Cerebellar nuclear complex (tissue), 1 donor: ENCODE measurements at places on chromosomes 16 and 17.

DNA sequence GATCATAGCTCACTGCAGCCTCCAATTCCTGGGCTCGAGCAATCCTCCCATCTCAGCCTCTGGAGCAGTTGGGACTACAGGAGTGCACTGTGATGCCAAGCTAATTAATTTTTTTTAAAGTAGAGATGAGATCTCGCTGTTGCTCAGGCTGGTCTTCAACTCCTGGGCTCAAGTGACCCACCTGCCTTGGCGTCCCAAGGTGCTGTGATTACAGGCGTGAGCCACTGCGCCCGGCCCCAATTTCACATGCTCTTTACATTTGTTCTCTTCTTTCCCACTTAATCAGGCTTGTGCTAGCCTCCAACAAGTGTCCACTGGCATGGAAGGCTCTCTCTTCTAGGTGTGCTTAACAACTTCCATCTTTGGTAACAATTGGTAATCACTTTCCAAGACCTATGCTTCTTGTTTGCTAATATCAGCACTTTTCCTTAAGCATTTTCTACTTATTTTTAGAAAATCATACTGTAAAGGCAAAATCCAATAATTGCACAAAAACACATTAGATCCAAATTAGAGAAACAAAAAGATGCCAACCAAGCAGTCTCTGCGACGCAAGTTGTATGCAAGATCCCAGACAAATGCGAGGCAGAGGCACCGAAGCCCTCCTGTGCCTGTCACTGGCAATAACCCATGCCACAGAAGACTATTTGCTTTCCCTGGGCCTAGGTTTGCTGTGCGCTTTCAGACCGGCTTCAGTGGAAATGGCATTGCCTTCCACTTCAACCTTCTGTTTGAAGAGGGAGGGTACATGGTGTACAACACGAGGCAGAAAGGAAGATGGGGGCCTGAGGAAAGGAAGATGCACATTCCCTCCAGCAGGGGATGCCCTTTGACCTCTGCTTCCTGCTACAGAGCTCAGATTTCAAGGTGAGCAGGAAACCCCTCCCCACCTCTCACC lies 52.6 kb downstream of the NOS2 start:
- no peak for DNase-seq

GRCh38 chr17:82583720-82584234 lies 64.2 kb downstream of the FOXK2 start:
- DNase-seq, result no peak

DNA sequence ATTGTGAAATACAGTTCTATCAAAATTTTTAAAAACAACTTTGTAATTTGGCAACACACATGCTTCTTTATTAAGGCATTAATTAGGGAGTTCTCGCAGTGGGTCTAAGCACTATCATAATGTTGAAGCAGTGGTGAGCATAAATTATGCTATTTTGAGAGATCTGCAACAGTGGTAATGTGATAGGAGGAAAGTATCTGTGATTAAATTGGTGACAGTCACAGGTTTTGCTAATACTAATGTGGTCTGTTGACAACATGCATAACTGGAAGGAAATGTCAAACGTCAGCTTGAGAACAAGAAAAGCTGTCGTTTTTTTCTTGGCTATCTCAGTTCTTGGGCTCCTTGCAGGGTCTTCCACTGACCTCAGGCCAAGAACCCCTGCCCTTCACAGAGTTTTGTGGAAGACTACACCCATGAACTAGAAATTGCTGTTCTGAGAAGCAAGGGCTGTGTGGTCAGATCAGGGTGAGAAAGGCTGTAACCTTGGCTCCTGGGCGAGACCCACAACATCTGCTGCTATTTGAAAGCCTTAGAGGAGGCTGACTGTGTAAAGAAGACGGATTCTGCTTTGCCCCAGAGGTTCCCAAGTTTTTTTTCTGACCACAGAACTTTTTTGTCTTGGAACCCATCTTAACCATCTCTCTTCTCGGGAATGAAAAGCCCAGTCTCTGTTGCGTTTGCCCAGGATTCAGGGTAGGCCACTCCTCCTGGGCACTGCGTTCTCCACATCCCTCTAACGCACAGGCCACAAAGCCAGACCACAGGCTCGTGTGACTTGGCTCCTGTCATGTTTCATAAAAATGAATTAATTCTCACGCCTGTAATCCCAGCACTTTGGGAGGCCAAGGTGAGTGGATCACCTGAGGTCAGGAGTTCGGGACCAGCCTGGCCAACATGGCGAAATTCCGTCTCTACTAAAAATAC lies 13.9 kb downstream of the ATP2A1 start:
- no peak for DNase-seq

- no peak for DNase-seq
These were observed 94.0 kb downstream of the CACNG1 start for GRCh38 chr17:67138392-67138791.

GRCh38 chr16:88264641-88265285 lies 118.0 kb upstream of the ZNF469 start:
- no peak for DNase-seq

DNA sequence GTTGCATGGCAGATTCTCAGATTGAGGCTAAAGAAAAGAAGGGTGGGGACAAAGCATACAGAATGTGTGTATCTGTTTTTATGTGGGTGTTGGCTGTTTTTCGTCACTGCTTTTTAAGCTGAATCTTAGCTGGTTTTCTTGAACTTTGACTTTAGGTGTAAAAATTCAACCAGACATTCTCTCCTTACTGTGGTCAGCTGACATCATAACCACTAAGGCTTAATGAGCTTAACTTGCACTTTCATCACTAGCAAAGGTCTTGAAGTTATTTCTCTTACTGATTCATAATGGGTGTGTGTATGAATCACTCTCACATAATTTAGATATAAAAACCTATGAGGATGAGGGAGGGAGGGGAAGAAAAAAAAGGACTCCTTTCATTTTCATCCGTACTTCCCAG lies 4.0 kb upstream of the CDC6 start:
- DNase-seq, result no peak

GRCh38 chr16:88842806-88843205 lies 13.9 kb downstream of the GALNS start:
- DNase-seq, result no peak

DNA sequence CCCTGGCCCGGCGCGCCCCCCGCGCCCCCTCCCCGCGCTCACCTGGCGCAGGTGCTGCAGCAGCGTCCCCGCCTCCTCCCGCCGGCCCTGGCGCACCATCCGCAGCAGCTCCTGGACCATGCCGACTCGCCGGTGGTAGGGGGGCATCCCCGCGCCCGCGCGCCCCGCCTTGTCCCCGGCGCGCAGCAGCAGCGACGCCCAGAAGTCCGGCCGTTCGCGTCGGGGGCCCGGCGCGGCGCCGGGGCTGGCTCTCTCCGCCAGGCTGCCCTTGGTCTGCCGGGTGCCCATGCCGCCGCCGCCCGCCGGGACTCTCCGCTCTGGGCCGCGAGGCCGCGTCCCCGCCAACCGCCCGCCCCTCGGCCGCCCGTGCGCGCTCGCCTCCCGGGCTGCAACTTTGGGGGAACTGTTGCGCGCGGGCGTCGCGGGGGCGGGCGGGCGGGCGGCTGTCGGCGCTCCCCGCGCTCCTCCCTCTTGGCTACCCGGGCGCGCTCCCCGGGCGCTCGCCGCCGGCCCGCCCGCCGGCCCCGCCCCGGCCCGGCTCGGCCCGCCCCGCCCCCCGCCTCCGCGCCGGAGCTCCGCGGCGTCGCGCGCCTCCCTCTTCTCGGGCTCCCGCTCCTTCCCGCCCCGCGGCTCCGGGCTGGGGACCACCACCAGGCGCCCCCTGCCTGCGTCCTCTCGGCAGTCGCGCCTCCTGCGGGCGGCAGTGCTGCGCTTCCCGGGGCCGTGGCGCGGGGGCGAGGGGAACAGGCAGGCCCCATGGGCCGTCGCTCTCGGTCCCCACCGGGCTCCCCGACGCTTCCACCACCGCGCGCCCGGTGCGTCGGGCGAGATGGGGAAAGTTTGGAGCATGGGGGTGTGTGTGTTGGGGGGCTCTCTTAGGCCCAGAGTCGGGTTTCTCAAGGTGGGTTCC lies at the start of gene LRRC75A:
Gene LRRC75A (minus strand): TSS at position 491 of the 910 bp plus-strand sequence. CDS start 203 bp downstream, at position 288.
- no peak for DNase-seq

DNA sequence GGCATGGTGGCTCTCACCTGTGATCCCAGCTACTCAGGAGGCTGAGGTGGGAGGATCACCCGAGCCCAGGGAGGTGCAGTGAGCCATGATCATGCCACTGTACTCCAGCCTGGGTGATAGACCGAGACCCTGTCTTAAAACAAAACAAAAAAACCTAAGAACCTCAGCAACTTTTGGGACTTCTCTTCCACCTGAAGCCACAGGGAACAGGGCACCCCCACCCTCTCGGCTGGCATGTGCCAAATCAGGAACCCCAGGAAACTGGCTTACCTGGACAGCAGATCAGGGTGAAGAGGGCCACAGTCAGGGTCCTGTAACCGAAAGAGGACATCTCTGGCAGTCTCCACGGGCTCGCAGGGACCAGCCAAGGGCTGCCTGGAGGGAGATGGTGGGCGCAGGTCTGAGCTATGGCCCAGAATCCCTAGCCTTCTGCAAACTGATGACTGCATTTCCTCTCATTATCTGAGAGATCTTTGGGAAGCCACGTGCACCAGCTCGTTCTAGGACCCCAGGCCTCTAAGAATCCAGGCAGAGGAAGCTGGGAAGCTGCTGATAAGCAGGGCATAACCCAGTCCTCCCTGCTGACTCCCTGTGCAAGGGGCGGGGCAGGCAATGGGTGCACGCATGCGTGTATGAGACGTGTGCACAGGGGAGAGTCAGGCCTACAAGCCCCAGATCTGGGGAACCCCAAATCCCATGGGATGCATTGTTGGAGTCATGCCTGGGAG lies 8.4 kb downstream of the PRR29 start:
- no peak for DNase-seq

DNA sequence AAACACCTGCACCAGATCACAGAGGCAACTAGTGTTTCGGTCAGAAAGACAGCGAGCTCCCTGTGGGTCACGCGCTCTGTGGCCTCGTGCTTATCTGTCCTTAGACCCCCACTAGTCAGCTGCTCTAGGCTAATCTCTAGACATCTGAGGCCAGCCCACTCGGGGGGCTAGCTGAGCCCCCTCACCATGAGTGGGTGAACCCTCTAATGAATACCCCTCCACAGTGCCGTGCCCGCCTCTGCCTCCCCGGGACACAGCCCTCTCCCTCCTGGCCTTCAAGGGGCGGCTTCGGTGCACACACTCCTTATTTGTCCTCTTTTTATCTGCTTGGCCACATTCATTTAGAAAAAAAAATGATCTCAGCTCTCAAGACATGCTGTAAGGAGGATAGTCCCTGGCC lies 320.1 kb downstream of the C16orf95 start:
- no peak for DNase-seq

- no peak for DNase-seq
These were observed 161.5 kb downstream of the TMEM132E start for GRCh38 chr17:34740565-34741520.

GRCh38 chr17:48484256-48484655 lies 46.6 kb downstream of the HOXB1 start:
- no peak for DNase-seq

DNA sequence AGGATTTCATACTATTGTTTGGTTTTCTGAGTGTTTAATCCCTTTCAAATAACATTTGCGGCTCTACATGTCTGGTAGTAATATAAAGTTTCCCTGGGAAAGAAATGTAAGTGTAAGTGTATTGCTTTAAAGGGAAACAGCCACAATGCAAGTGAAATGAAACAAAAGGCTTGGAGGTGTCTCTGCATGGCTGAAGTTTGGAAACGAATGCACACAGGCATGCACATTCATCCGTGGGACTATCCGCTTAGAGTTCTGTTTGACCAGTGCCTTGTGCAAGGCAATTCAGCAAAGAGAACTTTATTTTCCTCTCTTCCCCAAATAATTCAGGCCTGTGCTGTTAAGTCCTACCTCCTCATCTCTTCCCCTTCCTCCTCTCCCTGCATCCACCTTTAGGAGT lies 56.1 kb upstream of the MRTFB start:
- no peak for DNase-seq

DNA sequence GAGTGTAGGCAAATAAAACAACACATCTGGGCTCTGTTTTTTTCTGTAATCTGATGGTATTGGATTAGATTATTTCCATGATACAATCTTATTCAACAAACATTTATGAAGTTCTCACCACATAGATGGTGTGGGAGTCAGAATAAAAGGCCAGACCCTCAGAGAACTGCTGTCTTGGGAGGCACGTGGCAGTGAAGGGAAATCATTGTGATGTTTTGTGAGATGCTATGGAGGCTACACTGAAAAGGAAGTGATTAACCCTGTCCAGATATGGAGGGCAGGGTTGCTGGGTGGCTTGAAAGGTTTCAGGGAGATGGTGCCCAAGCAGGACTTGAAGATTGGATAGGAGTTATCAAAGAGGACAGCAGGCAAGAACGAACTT lies 35.6 kb downstream of the DHRS7B start:
- DNase-seq, result no peak

DNA sequence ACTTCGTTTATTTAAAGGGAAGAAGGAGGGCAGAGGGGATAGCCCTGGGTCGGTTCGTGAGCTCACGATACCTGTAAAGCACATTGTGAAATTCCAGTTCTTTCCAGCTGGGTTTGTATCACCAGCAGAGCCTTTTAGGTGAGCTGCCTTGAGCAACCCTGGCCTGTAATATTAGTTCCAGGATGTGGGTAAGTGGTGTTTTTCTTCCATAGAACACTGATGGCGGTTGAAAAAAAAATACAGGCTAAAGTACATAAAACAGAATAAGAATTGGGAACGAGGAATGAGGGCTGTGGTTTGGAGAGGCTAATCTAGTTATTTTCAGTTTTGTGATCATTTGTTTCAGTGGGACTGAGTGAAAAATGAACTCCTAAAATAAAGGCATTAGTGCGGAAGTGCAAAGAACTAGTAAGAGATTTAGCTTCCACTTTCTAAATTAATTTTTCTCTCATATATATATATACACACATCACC lies 20.6 kb downstream of the HS3ST3B1 start:
- DNase-seq, result no peak

DNA sequence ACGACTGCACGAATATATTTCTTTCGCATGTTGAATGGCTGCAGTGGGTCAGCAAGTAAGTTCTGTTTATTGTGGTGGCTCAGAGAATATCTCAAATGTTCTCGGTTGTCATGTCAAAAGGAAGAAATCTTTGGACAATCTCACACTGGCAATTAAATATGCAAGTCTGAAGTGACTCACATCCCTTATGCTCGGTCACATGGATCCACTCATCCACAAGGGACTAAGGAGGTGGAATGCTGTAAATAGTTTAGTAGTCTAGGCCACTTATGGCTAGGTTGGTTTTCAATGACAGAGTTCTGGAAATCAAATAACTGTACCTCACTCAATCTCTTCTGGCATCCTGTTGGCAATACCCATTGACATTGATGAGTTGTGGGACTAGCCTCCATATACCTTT lies 33.0 kb upstream of the PMP22 start:
- no peak for DNase-seq

- no peak for DNase-seq
These were observed 175.8 kb upstream of the MAF start for GRCh38 chr16:79776243-79776847.

- no peak for DNase-seq
These were observed 162.8 kb downstream of the BCAS3 start for GRCh38 chr17:60840456-60840855.

- no peak for DNase-seq
These were observed 19.9 kb downstream of the MYH13 start for GRCh38 chr17:10352893-10353292.
